Esophagus squamous epithelium (tissue), 5 donors: ENCODE measurements at places on chromosomes 11 and 22. TPM values are rescaled to one million over a fixed set of nuclear protein-coding genes. Genes with fewer than 3 reads are reported as not detected.

GRCh38 chr11:72842653-72843330, 28.6 kb downstream of the ATG16L2 start:
- no peak for DNase-seq

GRCh38 chr22:28013611-28014010, 94.6 kb upstream of the PITPNB start:
- no peak for DNase-seq

GRCh38 chr11:62902932-62903331, 18.2 kb downstream of the CHRM1 start:
- DNase-seq: no peak

GRCh38 chr11:29272019-29272654, 744.7 kb downstream of the KCNA4 start:
- DNase-seq: no peak

GRCh38 chr22:19291218-19291579, 320 bp downstream of the CLTCL1 start:
- no peak for DNase-seq

DNA sequence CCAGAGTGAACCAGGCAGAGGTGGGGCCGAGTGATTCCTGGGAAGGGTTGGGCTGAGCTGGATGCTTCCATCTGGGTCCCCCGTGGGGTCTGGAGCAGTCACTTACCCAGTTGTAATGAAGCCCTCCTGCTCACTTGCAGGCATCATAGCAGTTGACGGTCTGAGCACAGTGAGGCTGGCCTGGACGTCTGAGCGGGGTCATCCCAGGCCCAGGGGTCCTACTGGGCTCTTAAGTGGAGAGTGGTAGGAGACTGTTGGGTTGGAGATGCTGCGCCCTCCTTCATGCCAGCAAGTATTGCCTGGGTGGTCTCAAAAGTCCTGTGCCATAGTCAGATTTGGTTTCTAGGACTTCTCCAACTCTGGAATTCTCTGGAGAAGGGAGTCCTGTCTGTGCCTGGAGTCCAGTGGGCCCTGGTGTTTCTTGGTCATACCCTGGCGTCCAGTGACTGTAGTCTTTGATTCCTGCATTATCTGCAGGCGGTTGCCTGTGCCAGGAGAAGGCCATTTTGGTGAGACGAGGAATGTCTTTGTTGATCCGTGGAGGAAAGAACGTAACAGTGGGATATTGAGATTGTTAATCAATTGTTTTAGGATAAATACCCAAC, 82.3 kb downstream of the TBC1D22A start:
- DNase-seq: no peak

DNA sequence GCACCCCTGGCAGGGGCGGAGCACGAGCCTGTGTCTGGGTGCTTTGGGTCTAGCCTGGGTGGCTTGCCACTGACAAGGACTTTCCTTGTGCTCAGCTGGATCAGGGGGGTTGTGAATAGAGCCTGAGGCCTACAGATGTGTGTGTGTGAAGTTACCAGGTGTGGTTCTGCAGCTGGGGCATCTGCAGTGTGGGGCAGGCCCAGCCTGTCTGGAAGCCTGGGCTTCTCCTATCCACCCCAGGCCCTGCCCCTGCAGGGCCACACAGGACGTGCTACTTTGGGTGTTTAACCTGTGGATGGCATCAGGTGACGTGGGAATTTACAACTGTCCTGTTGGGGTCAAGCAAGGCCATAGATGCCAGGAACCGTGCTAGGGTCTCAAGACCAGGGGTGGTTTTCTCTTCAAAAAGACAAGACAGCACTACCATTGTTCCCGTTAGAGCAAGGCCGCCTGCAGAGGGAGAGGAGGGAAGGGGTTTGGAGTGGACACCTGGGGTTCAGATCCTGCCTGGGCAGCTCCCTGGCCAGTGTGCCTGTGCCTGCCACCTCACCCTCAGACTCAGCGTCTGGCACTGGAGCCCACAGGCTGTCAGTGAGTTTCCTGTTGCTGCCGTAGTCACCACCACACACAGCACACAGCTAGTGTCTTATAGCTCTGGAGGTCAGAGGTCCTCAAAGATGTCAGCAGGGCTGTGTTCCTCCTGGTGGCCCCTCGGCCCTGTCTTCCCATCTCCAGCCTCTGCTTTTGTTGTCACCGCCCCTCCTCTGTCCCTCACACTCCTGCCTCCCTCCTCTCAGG, 31.6 kb downstream of the CTTN start:
- no peak for DNase-seq

ARFGAP3 gene
- total RNA-seq: 31.0 TPM
